Activated CD4-positive, CD25-positive, alpha-beta regulatory T cell treated with anti-CD3 and anti-CD28 coated beads, Interleukin-2, amount 50 U/mL, for 72 hours (primary cell): ENCODE measurements at places on chromosomes 6 and 20.

DNA sequence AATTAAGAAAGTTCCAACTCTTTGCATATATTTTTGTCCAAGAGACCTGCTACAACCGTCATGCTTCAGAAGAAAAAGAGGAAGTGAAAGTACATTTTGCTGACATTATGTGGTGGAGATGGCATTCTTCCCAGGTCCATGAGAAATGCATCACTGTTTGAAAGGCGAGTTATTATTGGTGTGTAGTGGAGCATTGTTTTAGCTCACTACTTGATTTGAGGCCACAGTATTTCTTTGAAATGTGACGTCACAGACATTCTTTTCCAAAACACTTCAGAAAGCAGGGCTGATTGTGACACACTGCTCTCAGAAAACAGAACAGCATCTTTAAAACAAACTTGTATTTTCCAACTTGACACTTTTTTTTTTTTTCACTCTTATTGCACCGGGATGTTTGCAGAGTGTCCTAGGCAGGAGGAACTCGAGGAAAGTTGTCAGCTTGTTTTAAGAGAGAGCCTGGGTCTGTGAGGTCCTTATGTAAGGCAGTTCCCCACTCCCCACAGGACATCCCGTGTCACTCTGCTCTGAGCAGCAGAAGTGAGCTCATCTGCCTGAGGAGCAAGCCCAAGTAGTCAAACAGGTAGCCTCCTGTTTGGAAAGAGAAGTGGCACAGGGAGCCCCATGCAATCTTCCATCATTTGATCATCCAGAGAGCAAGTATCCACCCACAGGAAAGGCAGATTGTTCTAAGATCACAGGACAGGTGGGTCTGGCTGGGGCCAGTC is 1.1 kb downstream of the SPTLC3 start:
- DNase-seq: no peak

GRCh38 chr6:116979560-116979959 is 102.5 kb downstream of the RFX6 start:
- DNase-seq: no peak

- no peak for DNase-seq
Measured at GRCh38 chr6:140105857-140106256, 731.4 kb upstream of the CITED2 start.

DNA sequence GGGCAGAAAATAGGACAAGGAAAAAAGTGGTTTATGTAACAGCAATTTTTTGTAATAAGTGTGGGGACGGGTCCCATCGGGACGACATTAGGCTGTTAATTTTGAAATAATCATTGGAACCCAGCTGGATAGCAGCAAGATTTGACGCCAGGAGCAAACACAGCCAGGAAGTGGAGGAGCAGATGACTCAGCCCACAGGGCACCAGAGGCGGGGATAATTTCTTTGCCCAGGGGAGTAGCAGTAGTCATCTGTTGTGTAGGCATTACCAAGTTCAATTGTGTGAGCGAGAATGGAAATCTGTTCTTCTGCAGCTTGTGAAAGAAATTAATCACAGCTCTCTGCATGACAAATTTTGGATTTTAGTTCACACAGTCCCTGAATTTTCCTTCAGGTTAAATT is 22.6 kb upstream of the RIN2 start:
- no peak for DNase-seq

DNA sequence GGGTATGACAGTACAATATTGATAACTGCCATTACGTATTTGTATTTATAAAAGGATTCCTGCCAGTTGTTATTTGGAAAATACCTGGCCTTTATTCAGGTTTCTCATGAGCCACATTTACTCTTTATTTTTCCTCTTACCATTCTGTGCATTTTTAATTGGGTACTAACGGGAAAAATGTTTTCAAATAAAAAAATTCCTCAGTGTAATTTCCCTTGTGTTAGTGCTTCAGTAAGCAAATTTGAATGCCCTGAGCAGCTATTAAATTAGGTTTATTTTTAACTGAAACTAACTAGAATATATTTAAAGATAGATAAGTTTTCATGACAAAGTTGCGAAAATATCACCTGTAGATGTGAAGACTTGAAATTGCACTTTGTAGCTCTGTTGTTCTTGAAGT is 146.0 kb downstream of the PTCHD4 start:
- DNase-seq: no peak

DNA sequence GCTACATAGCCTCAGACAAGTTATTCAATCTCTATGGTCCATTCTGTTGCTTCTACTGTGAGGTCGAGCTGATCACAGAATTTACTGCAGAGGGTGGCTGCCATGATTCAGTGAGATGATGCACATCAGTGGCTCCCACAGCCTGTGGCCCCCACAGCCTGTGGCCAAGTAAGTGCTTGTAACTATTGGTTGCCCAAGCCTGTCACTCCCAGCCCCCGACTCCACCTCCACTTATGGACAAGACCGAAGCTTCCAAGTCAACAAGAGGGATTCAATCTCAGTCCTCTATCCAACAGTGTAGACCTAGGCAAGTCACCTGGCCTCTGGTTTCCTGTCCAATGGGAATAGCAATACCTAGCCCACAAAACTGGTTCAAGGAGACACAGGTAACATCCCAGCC is 8.2 kb downstream of the KCNK5 start:
- DNase-seq: no peak

DNA sequence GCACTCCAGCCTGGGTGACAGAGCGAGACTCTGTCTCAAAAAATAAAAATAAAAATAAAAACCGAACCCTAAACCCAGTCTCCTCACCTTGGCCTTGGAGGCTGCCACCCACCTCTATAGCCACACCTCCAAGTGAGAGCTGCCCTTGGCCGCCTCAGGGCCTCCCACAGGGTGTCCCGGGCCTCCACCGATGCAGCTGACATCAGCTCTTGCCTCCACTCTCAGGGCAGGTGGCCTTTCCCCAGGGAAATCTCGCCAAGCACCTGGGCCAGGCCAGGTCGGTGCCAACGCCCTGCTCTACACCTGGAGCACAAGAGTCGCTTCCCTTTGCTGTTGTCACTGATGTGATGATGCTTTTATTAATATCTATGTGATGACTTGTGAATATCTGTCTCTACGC is 8.9 kb upstream of the MYL9 start:
- DNase-seq: no peak

DNA sequence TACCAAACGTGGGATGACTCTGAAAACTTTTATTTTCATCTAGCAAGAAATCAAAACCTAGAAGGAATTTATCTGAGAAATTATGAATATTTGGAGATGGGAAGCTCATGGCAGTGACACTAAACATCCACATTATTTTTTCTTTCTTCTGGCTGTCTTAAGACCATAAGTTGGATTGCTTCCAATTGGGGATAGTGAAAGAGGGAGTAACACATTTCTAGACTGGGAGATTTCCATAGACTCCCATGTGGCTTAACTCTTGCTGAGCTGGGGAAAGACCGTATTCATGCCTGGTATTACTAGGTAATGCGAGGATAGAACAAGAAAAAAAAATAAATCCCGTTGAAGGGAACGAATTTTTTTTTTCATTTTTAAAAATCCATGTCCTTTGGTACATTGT is 120.0 kb downstream of the UTRN start:
- no peak for DNase-seq

DNA sequence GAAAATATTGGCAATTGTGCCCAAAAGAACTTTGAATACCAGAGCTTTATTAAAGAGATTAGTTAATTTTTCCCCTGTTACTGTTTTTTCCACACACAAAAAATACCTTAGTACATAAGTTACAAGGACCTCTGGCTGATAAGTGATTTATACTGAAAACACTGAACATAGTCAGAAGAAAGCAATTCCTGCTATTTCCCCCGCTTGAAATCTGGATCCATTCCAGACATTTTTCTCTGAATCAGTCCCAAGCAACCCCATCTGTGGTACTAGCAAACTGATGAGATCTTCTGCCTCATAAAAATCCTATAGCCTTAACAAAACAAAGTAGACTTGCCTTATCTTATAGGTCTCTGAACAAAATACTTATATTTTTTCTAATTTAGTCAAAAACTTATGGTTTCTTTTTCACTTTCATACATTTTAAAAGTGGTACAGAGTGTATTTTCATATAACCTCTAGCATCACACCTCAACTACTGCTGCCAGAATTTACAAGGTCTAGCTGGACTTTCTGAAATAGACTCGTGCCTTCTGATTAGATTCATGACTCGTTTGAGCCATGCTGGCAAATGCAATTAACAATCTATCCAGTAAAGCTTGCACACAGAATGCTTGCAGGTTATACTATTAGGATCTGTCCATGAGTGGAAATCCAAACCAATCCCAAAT is 111.9 kb downstream of the TBX18 start:
- no peak for DNase-seq

- DNase-seq: no peak
Measured at GRCh38 chr6:6461138-6461537, 127.4 kb upstream of the LY86 start.
